ENCODE measurements at places on chromosomes 3 and 15.
A peak's percentile ranks its signal among the peaks of the same experiment; 100 is the strongest.

DNA sequence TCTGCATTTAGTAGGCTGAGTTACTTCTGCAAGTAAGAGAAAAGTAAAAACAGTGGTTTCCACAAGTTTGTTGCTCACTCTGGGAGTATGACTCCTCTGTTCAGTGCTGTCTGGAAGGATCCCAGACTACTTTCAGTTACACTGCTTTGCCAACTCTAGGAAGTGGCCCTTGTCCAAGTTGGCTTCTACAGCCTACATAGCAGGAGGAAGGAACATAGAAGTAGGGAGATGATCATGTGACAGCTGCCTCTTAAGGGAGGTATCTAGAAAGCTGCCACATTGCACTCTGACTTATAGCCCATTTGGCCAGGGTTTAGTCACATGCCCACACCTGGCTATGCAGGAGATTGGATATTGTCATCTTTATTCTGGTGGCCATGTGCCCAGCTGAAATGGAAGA lies 298.1 kb downstream of the NSUN3 start:
- DNase-seq: no peak

DNA sequence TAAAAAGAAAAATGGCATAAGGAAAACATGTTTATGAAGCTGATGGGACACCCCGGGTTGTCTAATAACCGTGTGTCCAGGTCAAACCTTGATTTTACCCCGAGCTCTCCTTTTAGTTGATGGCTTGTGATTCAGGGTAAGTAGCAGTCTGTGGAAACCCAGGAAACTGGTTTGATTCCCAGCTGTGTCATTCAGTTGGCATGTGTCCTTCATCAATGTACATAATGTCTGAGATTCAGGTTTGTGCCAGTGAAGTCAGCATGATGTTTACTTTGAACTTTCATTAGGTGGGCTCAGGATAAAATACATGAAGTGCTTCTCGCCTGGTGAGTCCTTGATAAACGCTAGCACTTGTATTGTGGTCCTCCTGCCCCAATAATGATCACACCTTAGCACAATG lies 4.3 kb upstream of the COPG1 start:
- DNase-seq: no peak

DNA sequence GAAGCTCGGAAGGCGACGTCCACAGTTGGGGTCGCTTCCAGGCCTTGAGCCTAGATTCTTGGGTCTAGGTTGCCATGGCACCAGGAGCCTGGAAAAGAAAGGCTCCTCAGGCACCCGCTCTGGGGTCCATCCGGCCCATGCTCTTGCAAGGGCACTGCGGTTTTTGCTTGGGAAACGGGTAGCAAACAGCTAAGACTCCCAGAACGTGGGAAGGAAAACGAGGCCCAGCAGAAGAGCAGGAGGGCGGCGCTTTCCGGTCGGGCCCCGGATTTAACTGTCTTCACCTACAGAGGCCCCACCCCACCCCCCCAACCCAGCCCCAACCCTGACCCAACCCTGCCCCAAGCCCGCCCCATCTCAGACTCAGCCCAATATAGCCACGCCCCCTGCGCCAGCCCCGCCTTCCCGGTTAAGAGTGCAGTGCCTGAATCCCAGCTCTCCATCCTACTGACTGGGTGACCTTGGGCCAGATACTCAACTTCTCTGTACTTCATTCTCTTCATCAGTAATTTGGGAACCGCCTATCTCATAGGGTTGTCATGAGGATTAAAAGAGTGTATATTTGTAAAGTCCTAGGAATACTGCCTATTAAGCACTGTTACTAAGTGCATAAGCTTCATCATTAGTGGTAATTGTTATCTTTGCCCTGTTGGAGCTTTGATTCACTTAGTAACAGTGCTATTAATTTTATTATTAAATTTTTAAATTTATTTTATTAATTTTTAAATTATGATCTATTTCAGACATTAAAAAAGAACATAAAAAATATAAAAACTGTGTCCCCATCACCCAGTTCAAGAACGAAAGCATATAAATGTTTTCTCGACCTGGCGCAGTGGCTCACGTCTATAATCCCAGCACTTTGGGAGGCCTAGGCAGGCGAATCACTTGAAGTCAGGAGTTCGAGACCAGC lies 28.4 kb upstream of the SMAD6 start:
- DNase-seq: peak; percentile 93

DNA sequence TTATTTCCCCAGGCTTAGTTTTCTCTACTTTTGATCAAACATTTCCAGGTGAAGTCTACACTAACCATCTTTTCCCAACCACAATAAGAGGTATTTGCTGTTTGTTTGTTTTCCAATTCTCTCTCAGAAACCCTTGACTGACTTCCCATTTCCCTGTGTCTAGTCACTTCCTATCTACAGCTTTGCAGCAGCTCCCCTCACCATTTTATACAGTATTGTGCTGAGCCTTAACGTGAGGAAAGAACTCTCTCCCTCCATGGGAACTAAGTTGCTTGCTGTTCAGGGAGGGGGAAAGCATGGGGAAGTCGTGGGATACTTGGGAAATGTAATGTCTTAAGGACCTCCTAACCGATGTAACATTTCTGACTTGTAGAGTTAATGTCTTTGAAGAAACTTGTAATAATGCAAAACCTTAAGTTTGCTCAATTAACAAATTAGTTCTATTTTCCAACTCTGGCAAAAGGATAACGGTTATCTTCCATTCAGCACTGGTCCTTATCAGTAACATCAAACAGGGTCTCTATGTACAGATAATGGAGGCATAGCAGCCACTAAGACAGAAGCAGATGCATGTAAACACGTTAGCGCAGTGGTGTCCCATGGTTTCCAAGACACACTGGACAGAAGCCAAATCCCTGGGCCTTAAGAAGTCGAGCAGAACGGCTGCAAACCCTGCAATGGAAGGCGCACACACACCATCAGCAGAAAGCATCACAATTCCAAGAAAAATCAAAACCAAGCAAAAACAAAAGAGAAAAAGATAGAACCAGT lies 39.7 kb downstream of the NPTN start:
- DNase-seq: no peak

- DNase-seq: no peak
Measured at GRCh38 chr15:47402829-47403228, 314.5 kb upstream of the SEMA6D start.

DNA sequence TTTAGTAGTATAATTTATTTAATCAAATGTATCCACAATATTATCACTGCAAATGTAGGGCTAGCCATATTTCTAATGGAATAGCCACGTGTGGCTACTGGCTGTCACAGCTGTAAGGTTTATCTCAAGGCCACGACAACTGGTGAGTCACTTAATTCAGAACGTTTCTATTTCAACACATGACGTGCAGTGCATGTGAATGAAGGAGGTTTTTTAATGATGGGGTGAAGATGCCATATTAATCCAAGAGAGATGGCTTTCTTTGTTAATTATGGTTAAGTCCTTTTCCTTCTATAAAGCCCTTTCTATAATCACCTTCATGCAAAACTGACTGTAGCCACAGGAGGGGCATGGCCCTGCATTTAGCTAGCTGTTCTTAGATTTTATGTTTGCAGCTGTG lies 212.0 kb downstream of the FEZF2 start:
- no peak for DNase-seq

- DNase-seq: no peak
Measured at GRCh38 chr3:56369914-56370313, 98.4 kb downstream of the ERC2 start.

GRCh38 chr15:99187936-99188335 lies 61.4 kb downstream of the TTC23 start:
- no peak for DNase-seq

- DNase-seq: peak; percentile 51
Measured at GRCh38 chr3:23052620-23053019, 150.5 kb upstream of the UBE2E2 start.

- DNase-seq: no peak
Measured at GRCh38 chr3:140580746-140581145, 97.1 kb upstream of the TRIM42 start.

DNA sequence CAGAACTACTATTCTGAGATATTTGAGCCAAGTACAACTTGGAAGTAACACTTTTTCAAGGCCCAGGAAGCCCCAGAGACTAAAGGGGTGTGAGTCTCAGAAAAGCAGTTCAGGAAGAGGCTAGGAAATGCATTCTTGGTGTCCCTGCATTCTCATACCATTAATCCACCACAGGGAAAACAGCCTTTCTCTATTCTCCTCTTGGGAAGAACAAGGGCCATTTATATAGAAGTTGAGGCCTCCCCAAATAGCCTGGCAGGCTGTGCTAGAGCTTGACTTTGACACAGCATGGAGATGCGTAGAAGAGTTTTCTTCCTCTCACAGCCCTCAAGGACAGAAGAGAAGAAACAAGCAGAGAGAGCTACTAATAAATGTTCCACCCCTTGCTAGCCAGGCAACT lies 5.5 kb upstream of the NR2C2 start:
- DNase-seq: no peak

DNA sequence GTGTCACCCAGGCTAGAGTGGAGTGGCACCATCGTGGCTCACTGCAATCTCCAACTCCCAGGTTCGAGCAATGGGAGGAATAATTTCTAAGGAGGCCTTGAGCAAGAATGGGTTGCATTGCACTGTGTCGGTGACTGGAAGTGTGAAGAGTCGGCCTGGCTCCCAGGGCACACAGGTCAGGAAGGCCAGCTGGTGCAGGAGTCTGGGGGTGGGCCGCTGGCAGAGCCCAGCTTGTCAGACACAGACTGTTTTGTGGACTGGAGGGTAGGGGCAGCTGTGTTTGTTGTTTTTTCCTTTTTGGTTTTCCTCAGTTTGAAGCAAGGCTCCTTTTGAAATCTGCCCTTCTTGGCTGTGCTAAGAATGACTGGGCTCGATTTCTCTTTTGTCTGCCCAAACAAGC lies 66.2 kb downstream of the ITGA11 start:
- DNase-seq: no peak

DNA sequence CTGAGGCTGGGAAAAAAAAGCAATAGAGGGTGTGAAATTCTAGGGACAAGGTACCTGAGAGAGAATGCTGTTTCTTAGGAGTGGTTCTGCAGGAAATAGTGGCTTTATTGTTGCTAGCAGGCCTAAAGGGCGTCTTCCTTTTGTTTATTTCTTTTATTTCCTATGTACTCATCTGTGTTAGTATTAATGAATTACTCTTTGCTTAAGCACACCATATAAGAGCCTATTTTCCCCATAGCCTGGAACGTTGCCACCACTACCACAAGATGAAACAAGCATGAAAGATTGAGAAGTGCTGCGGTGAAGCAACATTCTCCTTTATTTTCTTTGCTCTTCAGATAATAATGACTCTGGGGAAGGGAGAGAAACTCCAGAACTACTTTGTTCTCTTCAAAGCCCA lies 21.3 kb upstream of the GOLIM4 start:
- no peak for DNase-seq

GRCh38 chr15:56341201-56341600 lies 24.0 kb upstream of the TEX9 start:
- DNase-seq: no peak

DNA sequence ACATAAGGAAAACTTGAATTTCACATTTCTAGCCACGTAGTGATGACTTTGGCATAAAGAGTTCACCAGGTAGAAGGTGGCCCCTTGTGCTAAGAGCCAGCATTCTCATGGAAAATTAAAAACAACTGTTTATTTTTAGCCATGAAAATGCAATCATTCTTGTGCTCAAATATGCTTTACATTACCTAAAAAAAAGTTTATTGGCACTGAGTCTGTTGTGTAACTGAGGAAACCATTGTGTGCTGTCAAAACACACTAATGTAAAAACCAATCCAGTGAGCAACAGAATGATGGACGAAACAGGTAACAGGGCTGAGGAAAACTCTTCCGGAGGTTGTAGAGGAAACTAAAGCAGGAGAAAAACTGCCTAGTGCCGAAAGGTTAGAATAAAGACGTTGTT lies 287.0 kb upstream of the TMC3 start:
- DNase-seq: no peak

GRCh38 chr3:7410782-7411181 lies 549.9 kb downstream of the GRM7 start:
- peak; percentile 9 for DNase-seq

DNA sequence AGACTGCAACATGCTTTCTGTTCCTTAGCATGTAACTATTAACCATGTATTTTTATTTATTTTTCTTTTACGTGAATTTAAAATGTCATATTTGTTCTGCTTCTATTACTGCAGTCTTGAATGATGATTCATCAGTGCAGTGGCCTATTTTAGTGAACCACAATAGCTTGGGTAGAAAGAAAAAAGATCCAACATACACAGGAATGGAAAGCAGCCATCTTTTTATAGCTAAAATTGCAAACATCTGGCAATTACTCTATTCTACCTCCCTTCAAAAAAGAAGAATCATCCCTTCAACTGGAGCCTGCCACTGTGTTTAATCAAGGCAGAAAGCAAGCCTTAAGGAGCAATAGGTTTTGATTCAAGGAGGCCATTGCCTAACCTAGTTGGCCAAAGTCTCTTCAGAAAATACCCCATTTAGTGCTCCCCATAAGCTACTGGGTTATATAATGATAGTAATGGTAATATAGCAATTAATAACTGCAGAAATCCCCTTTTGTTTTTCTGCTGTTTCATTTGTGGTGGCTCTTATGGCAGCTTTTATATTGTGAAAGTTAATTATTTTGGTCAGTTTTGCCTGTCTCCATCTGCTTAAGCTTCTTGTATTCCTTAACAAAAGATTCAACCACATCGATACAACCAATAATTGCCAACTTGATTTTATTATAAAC lies 267.3 kb downstream of the LPP start:
- no peak for DNase-seq

GRCh38 chr15:75032395-75032794 lies 9.0 kb downstream of the PPCDC start:
- no peak for DNase-seq

- DNase-seq: no peak
Measured at GRCh38 chr15:45689616-45690015, 54.8 kb downstream of the SQOR start.

DNA sequence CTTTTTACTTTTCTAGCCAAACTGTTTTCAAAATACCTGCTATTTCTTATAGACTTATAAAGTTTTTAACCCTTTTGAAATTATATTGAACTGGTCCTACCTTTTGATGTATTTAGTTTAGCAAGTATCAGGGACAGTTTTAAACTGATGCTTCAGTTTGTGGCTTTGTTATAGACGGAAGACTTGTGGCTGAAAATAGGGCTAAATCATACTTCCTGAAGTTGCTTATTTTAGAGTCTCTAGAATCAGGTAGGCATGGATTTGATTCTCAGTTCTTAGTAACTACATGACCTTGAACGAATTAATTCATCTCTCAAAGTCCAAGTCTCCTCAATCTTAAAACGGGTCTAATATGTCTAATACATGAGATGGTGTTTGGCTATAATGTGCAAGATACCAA lies 322.8 kb downstream of the RAP2B start:
- no peak for DNase-seq

GRCh38 chr3:49775538-49775937 lies 10.8 kb downstream of the IP6K1 start:
- no peak for DNase-seq
